ENCODE measurements at places on chromosomes 7 and 10.

- DNase-seq, result no peak
Observed at GRCh38 chr10:129472696-129473555, 5.9 kb downstream of the MGMT start.

GRCh38 chr10:121134711-121135110 is 283.5 kb downstream of the WDR11 start:
- no peak for DNase-seq

- DNase-seq, result no peak
Observed at GRCh38 chr10:21181451-21181850, 284.3 kb upstream of the NEBL start.

DNA sequence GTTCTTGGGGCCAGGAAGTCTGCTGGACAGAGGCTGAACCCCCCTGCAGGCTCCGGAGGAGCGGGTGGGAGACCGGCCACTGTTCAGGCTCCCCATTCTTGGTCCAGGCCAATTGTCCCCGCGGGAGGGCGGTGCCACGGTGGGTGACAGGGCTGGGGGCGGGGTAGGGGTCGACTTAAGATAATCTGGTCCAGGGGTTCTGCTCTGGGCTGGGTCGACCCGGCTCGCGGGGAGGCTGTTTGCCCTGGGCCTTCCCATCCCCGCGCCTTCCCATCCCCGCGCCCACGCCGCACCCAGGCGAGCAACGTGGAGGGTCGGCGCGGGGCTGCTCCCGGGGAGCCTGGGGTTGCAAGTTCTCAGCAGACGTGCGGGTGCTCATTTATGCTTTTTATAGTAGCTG is 7.3 kb upstream of the GLRX3 start:
- no peak for DNase-seq

GRCh38 chr7:135648235-135648634 is 14.1 kb upstream of the STMP1 start:
- no peak for DNase-seq

Measured in AG08395 (cell line).